ENCODE measurements at places on chromosomes 1 and 21.
A peak's percentile ranks its signal among the peaks of the same experiment; 100 is the strongest.

DNA sequence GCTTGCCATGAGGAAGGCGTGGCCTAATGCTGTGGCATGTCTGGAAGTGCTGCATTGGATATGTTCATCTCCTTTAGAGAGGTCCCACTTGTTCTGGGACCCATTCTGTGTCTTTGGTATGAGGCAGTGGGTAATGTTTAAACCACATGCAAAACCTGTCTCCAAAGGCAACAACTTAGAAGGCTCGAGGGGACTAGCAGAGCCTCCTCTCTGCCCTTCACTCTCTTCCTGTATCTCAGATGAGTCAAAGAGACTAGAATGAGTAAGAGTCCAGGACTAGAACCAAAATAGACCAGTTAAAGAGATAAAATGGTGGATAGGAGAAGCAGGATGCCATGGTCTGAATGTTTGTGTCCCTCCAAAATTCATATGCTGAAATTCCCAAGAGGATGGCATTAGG lies 220.8 kb upstream of the KIAA0040 start:
- DNase-seq: no peak

GRCh38 chr1:110267260-110267659 lies 57.1 kb downstream of the KCNC4 start:
- no peak for DNase-seq

DNA sequence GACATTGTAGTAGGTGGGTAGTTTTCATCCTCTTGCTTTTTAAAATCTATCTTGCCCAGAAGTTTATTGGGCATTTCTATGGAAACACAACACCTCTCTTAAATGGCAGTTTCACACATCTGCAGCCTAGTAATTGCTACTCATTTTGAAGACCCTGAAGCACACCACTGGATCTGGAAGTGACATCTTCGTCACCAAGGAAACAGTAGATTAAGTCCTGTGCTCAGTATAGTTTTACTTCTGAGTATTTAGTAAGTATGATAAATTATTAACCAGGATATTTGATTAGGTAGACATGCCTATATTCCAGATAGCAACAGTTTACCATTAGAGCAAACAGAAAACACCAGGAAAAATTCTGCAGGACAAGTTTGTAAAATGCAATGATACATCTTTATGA lies 48.7 kb downstream of the UCK2 start:
- no peak for DNase-seq

GRCh38 chr21:15221799-15222386 lies 157.1 kb upstream of the NRIP1 start:
- no peak for DNase-seq

DNA sequence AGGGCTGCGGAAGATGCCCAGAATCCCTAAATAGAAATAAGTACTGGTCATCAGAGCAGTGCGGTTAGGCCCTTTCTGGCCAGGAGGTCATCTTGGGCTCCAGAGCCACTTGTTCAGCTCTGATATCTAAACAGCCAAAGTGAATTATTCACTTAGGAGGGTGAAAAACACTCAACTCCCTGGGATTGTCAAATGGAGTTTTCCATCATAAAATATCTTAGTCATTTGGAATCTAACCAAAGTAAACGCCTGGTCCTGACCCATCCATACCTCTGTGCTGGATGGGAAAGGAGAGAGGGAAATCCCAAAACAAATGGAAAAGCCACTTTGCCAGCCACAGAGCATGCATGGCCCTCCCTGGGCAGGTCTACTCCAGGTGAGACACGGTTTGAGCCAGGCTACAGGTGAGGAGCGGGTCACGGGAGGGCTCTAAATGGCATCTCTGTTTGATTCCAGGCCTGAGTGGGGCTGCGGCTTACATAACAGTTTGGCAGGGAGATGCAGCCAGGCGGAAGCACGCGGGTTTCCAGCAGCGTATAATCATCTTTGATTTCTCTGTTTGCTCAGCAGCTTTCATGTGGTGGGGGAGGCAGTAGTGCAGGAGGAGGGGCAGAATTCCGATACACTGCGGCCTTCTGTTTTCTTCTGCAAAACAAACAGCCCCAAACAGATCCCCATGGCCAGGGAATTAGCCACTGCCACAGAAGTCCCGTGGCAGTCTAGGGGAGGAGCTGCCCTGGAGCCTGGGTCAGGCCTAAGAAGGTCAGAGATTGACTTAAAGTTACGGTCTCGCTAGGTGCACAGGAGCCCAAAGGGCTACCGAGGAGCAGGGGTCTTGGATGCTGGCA lies 59.1 kb upstream of the ZNF648 start:
- DNase-seq: no peak

DNA sequence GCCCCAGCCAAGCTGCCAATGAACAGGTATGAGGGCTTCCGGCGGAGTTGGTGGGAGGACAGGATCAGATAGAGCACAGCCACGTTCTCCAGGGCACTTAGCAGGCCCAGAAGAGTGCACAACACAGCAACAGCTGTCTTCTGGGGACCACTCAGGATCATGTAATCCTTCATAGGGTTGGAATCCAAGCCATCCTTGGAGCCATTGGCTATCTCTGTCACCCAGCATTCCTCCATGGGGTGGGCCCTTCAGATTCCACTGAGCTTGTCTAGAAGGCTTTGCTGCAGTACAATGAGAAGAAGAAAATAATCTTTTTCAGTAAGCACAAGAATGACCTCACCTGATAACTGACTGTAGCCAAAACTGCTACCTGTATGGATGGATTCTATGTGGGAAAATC lies 7.3 kb upstream of the FUCA1 start:
- no peak for DNase-seq

- DNase-seq: peak; percentile 56
Observed at GRCh38 chr1:8987881-8988617, 38.2 kb downstream of the SLC2A7 start.

DNA sequence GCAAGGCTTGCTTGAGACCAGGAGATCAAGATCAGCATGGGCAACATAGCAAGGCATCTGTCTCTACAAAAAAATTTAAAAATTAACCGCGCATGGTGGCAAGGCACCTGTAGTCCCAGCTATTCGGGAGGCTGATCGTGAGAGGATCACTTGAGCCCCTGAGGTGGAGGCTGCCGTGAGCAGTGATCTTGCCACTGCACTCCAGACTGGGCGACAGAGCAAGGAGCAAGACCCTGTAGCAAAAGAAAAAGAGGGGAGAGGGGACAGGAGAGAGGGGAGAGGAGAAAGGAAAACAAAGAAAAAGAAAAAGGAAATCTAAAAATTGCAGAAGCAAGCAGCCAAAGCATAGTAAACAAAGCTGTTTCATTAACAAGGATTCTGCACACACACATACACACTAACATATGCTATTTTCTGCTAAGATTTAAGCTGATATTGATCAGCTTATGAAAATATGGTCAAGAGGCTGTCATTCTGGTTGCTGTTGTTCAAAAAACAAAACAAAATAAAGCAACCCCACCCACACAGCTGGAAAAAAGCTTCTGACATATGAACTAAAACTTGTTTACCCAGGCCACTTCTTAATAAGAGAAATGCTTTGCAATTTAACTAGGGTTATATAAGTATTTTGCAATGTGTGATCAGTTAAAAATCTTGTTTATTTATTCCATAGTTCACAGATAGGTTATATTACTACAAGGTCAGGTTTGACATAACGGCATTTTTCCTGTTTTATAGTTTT lies 1.8 kb downstream of the ARNT start:
- no peak for DNase-seq

- DNase-seq: peak; percentile 51
Observed at GRCh38 chr1:169711469-169712308, at the start of gene SELL. SELL (minus strand) TSS chr1:169711620; CDS start chr1:169711498, 122 bp downstream.

DNA sequence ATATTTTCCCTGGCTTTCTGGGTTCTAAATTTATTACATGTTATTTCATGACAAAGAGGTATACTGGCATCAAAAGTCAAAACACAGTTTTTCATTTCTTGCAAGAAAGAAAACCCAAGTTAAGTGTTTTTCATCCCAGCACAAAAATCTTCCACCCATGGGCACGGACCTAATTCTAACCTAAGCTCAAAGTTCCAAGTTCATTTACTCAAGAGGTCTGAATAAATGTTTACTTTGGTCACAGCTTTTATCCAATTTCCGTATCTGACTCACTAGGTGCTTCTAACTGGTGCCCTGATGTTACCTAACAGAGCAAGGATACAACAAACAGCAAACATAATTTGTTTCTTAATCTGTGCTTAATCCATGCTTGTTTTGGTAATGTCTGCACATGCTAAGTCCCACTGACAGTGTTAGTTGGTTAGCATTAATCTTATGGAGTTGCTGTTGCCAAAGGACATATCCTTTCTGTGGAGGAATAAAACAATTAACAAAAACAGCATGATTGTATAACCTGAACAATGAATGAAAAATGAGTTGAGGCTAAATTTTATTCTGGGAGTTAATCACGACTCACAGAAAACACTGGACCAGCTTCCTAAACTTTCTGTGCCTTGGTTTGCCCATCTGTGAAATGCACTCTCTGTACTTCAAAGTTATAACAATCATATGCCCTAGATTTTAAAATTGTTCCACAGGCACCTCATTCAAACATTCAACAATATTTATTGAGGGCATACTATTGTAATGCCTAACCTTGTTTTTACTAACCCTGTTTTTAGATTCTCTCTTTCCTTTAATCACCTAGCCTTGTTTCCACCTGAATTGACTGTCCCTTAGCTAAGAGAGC lies 4.2 kb upstream of the CHD1L start:
- DNase-seq: no peak

GRCh38 chr1:31944205-31945089 lies 6.3 kb upstream of the PTP4A2 start:
- DNase-seq: peak; percentile 64

GRCh38 chr1:45998020-45998617 lies 134.3 kb downstream of the PIK3R3 start:
- no peak for DNase-seq

DNA sequence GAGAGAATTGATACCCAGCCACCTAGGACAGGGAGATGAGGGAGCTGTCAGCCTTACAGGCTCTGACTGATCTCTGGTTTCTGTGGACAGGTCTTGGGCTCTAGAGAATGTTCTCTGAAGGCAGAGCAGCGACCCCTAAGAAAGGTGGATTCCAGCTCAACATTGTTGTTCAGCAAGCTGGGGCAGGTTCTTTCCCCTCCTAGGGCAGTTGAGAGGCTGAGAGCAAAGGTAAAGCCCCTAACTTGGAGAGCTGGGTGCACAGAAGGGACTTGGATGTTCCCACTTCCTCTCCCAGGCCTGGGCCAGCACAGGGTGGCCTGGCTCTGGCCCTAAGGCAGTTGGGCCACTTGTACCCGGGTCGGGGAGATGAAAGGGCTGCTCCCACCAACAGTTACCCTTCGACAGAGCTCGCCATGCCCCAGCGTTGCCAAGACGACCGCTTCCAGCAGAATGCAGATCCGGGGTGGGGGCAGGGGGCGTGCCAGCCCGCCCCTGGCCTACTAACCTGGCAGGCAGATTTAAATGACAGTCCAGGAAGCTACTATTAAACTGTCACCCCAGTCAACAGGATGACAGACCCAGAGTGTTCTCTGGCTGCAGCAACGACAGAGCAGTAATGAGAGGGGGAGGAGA lies 31.6 kb downstream of the LRP8 start:
- no peak for DNase-seq

DNA sequence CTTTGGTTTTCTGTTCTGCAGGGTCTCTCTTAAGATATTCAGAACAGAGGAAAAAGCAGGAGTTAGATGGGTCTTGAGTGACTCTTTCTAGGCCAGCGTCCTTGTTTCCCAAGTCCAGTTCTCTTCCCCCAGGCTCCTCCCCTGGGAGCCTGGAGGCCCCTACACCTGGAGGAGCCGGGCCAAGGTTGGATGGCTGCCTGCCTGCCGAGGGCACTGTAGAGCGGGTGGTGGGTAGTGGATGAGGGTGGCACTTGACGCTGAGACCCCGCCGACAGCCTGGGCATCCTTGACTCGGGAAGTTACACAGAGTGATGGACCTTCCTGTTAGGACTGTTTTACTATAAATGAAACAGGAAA lies 17.4 kb upstream of the KANK4 start:
- no peak for DNase-seq

GRCh38 chr21:18318156-18318555 lies 73.5 kb downstream of the CHODL start:
- no peak for DNase-seq

DNA sequence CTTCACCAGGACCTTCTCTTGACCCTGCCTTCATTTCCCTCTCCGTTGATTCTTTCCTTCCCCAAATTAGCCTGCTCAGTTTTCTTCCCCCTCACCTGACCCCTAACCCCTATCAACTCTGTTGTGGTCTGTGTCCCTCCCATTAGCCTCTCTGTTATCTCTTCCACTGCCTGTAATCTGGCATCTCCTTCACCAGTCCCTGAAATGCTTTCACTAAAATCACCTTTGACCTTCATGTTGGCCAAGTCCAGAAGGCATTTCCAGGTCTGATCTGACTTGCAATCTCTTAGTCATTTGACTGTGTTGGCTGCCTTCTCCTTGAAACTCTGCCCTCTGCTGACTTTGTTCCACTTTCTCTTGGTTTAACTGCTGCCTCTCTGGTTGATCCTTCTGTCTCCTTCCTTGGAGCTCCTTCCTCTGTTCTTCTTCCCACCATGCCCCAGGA lies 28.2 kb downstream of the ATP8B2 start:
- DNase-seq: no peak

GRCh38 chr1:248886237-248886895 lies 19.7 kb upstream of the PGBD2 start:
- DNase-seq: no peak

DNA sequence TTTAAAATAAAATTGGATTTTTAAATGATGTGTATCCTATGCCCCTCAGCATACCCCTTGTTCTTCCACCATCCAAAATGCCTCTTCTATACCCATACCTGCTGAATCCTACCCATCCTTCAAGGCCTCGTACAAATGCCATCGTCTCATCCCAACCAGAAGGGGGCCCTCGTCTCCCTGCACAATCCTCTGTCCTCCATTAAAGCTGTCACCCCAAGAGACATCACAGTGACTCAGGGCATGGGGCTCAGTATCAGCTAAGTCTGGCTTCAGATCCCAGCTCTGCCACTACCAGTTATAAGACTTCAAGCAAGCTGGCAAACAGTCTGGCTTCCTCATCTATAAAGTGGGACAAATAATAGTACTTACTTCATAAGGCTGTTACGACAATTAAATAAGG lies 23.8 kb downstream of the IGFN1 start:
- DNase-seq: no peak

DNA sequence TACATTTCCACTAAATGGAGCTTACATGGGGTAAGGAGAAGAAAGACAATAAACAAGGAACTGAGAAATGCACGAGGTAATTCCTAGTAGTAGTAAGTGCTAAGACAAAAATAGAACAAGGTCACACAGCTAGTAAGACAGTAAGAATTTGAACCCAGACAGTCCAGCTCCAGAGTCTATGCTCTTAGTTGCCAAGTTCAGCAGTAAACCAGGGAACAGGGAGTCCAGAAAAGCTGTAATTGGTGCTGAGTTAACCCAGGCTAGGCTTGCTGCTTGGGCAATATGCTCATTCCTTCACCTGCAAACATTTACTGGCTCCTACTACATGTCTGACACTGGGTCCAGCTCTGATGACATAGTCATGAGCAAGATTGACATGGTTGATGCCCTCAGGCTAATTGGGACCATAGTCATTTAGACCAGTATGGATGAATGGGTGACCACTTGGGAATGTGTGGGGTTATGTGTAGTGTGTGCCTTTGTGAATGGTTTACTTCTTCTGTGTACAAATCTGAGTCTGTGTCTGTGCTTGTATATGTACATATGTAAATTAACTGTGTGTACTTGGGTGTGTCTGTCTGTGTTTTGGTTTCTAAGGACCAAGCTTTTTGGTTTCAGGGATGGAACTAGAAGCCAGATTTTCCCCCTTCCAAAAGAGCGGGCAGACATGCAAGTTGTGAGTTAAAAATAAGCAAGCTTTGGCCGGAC lies 2.0 kb downstream of the GPX7 start:
- DNase-seq: no peak
